Stimulated activated CD4-positive, alpha-beta T cell treated with anti-CD3 and anti-CD28 coated beads, Interleukin-4, amount 100 ng/mL, for 1 hour (primary cell): ENCODE measurements at places on chromosomes 5 and 9.

- DNase-seq, result no peak
Observed at GRCh38 chr5:177300236-177300880, 3.2 kb downstream of the RAB24 start.

GRCh38 chr5:37715361-37715760, 124.5 kb downstream of the GDNF start:
- DNase-seq, result no peak

DNA sequence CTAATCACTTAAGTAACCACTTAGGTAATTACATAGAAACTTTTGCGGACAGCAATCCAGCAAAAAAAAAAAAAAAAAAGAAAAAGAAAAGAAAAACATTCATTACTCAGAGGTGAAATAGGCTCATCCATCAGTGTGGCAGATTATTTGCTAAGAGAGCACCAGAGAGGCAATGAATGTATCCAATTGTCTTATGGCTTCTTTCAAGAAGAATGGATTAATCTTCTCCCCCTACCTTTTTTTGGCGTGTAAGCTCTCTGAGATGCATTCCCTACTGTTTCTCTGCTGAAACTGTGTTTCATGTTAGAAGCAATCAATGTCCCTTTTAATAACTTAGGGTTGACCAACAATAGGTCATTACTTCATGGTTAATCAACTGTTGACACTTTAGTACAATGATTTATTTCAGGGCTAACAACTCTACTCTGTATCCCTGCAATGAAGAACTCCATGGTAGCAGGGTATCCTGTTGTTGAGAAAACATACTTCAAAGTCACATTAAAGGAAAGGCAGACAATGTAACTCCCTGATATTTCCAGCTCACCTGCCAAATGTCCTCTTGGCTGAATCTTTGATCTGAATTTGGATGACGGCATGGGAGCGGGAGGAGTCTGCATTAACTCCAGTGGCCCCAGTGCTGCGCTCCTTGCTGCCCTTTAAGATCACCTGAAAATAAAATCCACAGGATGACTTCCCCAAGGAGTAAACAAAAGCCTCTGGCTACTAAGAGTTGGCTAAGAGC, 57.6 kb downstream of the KIF24 start:
- DNase-seq, result no peak

DNA sequence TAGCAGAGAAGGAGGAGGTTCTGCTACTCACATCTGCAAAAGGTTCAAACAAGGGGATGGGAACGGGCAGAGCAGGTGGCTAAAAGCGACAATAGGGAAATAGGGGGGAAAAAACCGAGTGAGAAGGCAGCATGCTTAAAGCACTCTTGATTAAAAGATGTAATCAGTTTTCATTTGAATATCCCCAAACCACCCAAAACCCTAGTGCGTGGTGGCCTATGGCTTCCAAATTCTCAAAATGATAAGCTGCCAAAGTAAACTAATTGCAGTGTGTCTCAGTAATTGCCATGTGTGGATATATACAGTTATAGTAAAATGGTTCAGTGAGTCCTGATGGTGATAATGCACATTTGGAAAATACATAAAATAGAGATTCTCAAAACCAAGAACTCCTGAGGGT, 315.2 kb upstream of the RFX3 start:
- DNase-seq, result no peak

- no peak for DNase-seq
Observed at GRCh38 chr9:5459289-5459829, 9.0 kb downstream of the CD274 start.

GRCh38 chr5:29263915-29264351, 1929.6 kb upstream of the CDH6 start:
- DNase-seq, result no peak

DNA sequence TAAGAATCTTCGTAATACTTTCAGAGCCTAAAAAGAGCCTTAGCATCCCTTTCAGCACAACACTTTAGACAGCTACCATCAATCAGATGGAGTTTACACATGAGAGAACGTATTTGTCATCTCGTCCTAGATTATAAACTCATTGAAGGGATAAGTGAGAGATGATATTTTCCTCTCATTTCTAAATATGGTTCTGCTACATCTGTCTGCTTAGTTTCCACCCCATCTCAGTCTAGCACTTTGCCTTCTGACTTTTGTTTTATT, 208.4 kb upstream of the CD180 start:
- no peak for DNase-seq

DNA sequence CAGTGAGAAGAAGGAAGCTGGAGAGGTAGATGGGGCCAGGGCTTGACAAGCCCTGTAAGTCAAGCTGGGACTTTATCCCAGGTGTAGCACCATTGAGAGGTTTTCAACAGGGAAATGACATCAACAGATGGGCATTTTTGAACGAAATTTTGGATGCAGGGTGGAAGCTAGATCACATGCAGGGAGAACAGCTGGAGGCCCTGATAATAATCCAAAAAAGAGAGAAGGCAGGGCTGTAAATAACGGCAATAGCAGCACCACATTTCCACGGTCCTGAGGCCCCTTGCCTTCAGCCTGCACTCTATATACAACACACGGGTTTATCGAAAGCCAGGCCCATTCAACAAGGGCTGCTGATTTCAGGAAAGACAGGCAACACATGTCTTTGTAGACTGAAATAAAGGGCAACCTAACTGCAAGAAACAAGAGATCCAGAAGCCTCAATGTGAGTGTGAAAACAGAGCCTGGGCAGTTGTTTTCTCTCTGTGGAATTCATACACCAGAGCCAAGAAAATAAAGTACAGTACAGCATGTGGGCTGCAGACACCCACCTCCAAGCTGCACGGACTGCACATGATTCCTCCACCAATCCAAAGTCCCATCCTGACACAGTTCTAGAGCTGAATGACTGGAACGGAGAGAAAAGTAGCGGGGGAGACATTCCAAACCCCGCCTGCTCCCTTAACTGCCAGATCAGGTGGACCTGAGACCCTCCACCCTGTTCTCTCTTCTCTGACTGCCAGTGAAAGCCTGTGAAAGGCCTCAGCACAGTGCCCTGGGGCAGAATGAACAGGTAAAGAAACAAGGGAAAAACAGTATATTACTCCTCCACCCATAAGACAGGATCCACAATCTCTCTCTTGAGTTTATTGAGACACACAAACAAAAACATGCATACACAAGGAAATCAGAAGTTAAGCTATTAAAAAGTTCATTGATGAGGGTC, 36.3 kb downstream of the KLHL3 start:
- DNase-seq, result no peak

DNA sequence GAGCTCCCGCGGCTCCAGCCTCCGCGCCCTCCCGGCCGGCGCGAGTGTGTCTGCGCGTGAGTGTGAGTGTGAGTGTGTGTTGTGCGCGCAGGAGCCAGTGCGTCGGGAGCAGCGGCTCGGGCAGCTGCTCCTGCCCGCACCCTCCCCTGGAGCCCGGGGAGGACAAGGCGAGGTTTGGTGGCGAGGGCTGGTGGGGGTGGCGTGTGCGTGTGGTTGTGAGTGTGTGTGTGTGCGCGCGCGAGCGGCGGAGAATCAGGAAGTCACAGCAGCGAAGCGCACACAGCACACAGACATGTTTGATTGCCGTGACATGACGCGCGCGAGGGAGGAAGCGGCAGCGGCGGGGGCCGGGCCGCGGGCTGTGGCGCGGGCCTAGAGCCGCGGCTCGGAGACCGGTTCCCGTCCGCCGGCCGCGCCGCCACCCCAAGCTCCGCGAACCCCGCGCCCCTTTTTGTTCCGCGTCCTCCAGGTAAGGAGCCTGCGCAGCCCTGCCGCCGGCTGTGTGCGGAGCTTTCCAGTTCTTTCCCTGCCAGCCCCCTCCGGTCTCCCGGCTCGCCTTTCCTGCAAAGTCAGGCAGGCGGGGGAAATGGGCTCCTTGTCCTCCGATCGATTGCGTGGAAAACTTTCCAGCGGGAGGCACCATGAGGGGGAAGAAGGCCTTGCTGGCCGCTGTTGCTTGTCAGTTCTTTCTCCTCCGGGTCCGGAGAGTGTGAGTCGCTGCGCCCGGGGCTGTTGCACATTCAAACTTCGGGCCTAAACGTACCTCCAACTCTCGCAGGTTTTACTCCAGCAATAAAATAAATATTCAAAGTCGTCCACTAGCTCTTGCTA, 2.4 kb downstream of the SMARCA2 start:
- DNase-seq, result peak; percentile 74

DNA sequence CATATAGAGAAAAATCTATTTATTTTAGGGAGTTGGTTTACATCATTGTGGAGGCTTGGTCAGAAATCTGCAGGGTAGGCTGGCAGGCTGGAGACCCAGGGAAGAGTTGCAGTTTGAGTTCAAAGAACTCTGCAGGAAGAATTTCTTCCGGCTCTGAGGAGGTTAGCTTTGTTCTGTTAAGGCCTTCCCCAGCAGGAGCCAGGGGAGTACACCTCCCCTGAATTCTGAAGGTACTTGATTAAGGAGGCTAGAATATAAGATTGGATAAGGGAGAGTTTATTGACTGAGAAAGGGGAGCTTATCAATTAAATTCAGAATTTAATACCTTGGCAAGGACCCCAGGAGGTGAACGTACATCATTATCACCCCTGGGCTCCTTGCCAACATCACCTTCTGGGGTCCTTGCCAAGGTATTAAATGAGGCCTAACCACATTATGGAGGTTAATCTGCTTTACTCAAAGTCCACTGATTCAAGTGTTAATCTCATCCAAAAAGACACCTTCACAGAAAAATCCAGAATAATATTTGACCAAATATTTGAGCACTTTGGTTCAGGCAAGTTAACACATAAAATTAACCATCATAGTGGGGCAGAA, 351.7 kb downstream of the CWC27 start:
- no peak for DNase-seq

DNA sequence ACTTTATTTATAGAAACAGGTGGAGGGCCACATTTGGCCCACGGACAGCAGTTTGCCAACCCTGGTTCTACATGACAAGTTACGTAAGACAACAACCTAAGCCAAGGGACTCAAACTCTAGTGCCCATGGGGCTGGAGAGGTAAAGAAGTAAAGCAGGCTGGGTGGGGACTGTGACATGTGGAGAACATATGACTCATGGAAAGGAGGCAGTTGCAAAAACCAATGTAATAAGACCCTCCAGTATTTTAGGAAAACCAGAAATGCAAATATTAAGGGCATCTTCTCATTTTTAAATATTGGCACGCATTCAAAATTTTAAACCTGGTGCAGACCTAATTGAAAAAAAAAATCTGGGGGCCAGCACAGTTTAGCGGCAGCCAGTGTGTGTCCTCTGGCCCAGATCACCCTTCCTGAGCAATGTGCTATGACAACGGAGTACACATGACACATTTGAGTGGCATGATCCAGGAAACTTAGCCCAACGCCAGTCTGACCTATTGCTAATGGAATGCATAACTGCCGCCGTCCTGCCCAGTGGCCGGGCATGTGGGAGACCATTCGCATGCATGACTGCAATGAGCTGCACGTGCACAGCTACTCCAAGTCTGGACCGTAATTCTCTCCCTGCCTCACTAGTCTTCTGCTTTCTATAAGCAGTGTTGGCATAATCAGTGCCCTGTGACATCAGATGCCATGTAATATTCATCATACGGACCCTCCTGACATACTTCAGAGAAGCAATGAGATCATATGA, 97.2 kb downstream of the SH3TC2 start:
- no peak for DNase-seq

- DNase-seq, result no peak
Observed at GRCh38 chr9:137435381-137435891, 5.7 kb downstream of the ENTPD8 start.

GRCh38 chr9:119126040-119126439, 243.2 kb downstream of the BRINP1 start:
- no peak for DNase-seq

DNA sequence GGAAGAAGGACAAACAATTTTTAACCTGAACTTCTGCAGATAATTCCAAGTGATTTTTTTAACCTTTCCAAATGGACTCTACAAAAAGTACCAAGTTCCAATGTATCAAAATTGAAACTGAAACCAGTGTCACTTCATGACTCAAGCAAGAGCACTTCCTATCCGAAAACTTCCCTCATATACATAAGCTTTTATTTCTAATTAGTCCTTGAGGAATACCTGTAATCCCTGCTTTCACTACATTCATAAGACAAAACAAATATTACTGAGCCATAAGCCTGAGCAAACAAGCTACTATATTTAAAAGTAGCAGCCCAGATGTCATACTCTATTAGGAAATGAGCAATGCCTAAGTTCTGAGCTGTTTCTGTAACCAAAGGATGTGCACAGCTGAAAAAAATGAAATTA, 224.4 kb downstream of the EBF1 start:
- DNase-seq, result no peak

- DNase-seq, result no peak
Observed at GRCh38 chr5:150661086-150661485, at the start of gene MYOZ3. Gene MYOZ3, plus strand, starts transcription at chr5:150661251. Its CDS starts 1,691 bp downstream, at chr5:150662942.

DNA sequence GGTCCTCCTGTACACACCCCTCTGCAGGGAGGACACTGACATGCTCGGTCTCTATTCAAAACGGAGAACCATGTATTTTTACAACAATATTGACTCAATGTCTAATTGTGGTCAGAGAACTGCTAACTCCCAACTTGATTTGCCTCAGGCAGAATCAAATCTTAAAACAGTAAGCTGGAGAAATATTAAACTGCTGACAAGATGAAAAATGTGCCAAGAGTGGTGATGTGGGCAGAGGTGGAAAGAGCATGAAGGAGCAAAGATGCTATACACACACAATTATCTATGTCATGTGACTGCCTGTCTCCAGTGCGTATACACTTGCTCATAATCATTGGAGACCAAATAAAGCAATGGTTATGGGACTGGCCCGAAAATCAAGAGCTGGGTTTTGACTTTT, 556.1 kb upstream of the ZNF608 start:
- DNase-seq, result no peak

GRCh38 chr5:6573651-6574101, 59.2 kb downstream of the NSUN2 start:
- no peak for DNase-seq

GRCh38 chr5:177433658-177434217, 7.3 kb downstream of the GRK6 start:
- DNase-seq, result peak; percentile 3

- no peak for DNase-seq
Observed at GRCh38 chr5:14463629-14464028, 118.0 kb upstream of the OTULINL start.

GRCh38 chr5:105544300-105544699, 1981.7 kb upstream of the NUDT12 start:
- DNase-seq, result no peak

DNA sequence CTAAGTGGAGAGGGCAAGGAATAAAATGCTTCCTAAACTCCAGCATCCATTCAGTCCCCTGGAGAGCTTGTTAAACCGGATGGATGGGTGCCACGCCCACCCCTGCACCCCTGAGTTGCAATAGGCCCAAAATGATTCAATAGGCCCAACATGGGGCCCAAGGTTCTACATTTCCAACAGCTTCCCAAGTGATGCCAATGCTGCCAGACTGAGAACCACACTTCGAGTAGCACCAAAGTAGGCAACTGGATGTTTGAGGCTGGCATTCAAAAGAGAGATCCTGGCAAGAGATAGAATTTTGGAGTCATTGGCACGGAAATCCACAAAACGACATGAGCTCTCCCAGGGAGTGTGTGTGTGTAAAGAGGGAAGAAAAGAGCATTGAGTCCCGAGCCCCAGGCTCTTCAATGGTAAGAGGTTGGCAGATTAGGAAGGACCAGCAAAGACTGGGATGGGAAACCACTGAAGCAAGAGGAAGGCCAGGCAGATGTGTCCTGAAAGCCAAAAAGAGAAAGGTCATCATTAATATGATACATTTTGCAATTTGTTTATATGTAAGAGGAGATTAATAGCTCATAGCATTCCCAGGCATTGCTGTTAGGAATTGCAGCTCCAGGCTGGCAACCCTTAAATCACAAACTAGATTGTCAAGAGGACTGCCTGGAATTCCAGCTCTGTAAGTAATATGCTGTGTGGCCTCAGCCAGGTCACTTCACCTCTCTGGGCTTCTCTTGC, 130.6 kb downstream of the KCNIP1 start:
- no peak for DNase-seq

GRCh38 chr5:64502196-64502595, 3.6 kb upstream of the RGS7BP start:
- DNase-seq, result no peak

- DNase-seq, result no peak
Observed at GRCh38 chr9:114367772-114368569, 19.8 kb downstream of the AKNA start.
